ENCODE measurements at places on chromosomes 3 and 15.

- DNase-seq = no peak
Measured at GRCh38 chr3:123476967-123477750, 28.3 kb upstream of the ADCY5 start.

- DNase-seq = no peak
Measured at GRCh38 chr3:185983495-185984141, 45.8 kb upstream of the TRA2B start.

- peak; percentile 37 for DNase-seq
Measured at GRCh38 chr3:179196098-179196497, 47.9 kb downstream of the PIK3CA start.

GRCh38 chr15:85929786-85930185 is 135.1 kb upstream of the KLHL25 start:
- no peak for DNase-seq

DNA sequence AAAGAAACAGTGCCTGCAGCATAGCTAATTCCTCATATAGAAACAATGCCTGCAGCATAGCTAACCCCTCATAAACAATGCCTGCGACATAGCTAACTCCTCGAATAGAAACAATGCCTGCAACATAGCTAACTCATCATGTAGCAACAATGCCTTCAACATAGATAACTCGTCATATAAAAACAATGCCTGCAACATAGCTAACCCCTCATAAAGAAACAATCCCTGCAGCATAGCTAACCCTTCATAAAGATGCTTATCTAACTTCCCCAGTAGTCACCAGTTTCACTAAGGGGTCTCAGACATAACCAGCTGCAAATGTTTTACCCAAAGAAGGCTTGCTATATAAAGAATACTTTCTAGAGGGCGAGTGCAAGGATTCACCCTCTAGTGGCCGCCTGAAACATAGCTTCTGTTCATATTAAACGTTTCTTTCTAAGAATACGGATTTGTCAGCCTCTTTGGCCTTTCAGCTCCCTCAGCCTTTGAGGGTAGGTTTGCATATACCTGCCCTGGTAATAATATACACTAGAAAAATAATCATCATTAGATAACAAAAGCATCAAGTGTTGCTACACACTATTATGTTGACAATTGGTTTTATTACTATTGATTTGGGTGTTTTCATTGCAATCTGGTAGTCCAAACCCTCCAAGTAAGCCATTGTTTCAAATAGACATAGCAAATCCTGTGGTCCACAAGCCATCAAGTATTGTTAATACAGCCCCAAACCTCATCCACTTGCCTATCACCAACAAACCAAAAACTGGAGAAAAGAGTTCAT is 44.4 kb upstream of the FAN1 start:
- DNase-seq = peak; percentile 3

GRCh38 chr15:81281766-81282605 is 42.0 kb downstream of the STARD5 start:
- DNase-seq = no peak

DNA sequence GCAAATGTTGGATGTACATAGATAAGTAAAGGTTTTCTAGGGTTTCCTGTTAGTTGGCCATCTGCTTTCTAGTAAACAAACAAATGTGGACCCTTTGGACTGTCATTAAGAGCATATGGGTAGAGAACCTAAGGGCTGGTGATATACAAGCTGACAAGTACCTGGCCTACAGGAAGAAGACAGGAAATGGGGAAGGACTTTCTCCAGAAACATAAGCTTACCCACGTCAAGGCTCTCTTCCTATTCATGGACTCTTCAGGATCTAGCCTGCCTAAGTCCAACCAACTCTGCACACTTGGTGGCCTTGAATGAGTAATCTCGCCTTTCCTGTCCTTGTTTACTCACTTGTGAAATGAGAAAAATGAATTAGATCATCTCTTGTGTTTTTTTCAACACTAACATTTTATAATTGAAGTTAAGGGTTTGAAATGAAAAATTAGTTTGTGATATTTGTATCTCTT is 22.2 kb upstream of the GOLIM4 start:
- DNase-seq = no peak

DNA sequence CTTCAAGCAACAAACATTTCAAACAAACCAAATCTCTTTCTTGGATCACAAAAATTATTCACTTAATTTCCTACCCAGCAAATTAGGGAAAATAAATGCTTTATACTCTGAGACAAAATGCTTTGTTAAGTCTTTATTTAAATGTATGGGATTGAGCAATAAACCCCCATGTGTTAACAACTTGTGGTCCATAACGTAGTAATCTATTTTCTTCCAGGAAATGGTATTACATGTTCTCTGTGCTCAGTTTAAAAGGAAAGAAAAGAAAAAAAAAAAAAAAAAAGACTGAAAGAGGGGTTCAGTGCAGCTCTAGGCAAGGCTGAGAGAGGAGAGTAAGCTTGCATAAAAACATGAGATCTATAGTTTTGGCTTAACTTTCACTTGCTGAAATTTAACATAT is 102.3 kb downstream of the PIK3CB start:
- DNase-seq = no peak

DNA sequence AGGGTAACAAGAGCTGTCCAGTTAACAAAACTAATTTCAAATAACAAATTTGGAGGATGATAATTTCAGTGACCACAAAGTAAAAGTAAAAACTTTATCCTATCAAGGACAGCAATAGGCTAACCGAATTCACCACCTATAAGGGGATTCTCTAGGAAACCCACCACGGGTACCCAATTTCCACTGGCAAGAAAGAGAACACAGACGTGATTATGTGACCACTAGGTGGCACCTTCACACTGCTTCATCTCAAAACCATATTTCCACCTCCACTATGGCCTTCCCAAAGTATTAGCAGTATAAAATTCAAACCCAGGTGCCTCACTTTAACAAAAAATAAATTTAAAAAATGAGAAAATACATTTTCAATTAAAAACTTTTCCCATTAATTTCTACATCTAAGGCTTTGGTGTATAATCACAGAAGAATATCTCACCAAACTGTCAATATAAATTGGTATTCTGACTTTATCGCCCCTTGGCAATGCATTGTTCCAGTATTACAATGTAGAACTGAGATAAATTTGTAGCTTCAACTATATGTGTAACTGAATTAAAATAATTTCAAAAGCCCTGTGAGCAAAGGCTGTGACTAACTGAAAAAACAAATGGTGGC is 96.5 kb downstream of the FSIP1 start:
- no peak for DNase-seq

DNA sequence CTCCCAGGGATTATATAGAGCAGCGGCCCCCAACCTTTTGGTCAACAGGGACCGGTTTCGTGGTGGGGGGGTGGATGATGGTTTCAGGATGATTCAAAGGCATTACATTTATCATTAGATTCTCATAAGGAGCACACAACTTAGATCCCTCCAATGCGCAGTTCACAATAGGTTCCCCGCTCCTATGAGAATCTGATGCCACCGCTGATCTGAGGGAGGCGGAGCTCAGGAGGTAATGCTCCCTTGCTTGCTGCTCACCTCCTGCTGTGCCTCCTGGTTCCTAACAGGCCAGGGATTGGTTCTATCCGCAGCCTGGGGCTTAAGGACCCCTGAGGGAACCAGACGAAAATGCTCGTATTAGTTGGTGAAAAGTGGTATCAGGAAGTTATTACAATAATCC is 1.3 kb upstream of the HACD2 start:
- no peak for DNase-seq

DNA sequence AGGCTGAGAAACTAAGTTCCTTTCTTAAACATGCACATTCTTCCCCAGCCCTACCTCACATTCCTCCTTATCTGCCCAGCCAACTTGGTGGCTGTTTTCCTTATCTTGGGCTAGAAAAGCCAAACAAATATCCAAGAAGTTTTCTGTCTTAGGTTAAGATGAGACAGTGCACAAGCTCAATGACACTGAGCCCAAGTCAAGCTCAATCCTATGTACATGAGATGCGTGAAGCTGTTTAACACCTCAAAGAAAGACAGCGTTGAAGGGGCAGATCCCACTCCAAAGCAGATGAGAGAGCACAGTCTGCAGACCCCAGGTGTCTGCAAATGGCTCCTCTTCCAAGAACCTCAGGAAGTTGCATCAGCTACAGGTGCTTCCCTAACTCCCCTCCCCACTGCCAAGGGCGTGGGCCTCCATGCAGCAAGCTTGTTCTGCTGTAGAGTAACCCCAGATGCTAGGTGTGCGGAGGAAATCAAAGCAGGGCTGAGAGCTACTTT is 16.6 kb downstream of the LRRC2 start:
- DNase-seq = no peak

DNA sequence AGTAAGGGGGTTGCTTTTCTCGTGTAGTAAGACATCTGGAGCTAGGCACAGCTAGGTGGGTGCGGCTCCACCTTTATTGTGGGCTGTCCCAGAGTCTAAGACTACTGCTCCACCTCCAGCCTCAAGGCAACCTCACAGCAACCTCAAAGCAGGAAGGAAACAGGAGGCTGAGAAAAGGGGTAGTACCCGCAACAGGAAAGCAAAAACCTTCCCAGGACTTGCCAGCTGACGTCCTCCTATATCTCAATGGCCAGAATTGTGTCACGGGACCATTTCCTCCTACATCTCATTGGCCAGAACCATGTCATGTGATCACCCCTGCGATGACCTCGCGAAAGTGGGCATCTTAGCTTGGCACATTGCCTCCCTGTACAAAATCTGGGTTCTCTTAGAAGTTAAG is 4.3 kb upstream of the GPR160 start:
- DNase-seq = no peak

DNA sequence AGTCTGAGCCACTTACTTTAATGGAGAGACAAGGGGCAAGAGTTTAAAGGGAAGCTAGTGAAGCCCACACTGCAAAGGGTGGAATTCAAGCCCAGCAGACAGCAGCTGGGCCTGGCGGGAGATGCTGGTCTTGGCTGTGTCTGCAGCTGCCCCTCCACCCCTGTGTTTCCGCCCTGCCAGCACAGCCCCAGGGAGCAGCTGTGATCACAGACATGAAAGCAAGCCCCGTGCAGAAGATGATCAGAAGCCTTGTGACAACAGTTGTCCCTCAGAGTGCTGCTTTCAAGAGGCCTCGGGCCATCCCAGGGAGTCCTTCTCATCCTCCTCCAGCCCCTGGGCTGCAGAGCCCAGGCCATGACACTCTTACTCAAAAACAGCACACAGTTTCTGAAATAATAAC is 24.1 kb upstream of the SLC6A1 start:
- DNase-seq = no peak

GRCh38 chr3:113794526-113794925 is 44.1 kb upstream of the GRAMD1C start:
- DNase-seq = no peak

GRCh38 chr3:58351920-58352319 is 19.2 kb downstream of the PXK start:
- DNase-seq = no peak

GRCh38 chr15:53536479-53537120 is 222.9 kb downstream of the WDR72 start:
- DNase-seq = no peak

GRCh38 chr3:54797111-54797510 is 130.7 kb downstream of the LRTM1 start:
- DNase-seq = no peak

- peak; percentile 21 for DNase-seq
Measured at GRCh38 chr15:55434989-55435825, 26.9 kb downstream of the PIERCE2 start.

GRCh38 chr3:65974509-65974908 is 64.2 kb downstream of the MAGI1 start:
- DNase-seq = no peak

DNA sequence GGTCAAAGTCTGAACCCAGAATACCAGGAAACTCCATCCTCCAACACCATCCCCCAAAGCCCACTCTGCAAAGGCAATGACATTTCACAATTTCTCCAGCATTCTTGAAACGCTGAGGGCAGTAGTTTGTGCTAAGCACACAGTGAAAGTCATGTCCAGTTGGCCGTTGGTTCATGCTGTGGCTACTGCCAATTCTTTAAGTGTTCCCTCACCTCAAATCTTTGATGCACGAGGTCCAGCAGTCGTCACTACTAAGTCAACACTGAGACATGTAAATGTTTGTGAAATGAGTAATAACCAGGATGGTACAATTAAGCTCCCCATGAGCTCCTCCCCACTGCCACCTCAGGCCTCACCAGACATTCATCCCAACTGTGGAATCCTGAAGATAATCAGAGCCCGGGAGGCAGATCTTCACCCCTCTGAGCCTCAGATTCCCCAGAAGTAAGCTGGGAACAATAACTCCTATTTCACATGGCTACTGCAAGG is 7.0 kb downstream of the SUCLG2 start:
- peak; percentile 91 for DNase-seq

DNA sequence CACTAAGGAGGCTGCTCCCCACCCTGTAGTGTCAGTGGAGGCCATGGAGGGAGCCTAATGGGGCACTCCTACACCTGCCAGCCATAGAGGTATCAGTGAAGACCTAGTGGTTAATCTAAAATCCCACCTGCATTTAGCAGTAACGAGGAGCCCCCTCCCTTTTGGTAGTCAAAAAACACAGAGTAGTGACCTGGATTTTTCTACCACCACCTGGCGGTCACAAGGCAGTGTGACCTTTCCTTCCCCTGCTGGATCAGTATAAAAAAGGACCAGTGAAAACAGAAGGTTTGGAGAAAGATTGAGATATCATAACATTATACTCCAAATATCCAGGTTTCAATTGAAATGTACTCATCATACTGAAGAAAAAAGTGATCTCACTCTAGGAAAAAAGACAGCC is 241.2 kb downstream of the PYDC2 start:
- DNase-seq = no peak

DNA sequence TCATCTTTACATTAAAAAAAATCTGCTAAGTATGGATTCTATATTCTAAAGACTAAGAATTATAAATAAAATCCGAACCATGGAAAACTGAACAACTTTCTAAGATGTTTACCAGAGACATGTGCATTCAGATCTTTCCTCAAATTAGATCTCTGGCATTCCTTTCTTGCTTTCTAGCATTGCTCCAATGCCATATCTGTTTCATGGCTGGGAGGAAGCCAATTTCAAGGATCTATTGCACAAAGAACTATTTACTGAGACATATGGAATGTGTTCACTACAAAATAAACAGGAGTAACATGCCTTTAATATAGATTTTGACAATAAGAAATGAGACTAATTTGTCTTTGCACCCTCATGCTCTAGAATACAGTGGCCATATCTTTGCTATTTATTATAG is 45.1 kb upstream of the NANOGP8 start:
- no peak for DNase-seq

Data from GM04504 (cell line).